ENCODE measurements at places on chromosomes 2 and 18.

GRCh38 chr2:171943869-171944268, 21.6 kb downstream of the HAT1 start:
- no peak for DNase-seq

DNA sequence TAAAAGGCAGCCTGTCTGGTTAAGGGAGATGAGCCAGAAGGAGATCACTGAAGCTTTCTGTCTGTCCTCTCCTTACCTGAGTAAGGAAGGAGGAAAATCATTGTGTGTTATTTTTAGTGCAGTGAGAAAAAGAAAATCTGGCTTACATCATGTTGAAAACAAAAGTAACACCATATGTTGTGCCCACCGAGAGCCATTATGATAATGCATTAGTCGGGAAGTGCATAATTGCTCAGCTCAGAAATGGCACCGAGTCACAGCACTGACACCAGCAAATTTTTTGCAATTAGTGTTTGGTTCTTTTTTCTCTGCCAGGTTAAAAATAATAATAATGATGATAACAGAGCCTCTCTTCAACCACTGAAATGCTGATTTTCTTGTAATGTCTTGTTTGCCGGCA, 46.6 kb downstream of the HNMT start:
- DNase-seq, result no peak

- DNase-seq, result no peak
Measured at GRCh38 chr2:218036371-218036770, 32.7 kb upstream of the RUFY4 start.

GRCh38 chr2:43178055-43178598, 48.3 kb downstream of the ZFP36L2 start:
- no peak for DNase-seq

DNA sequence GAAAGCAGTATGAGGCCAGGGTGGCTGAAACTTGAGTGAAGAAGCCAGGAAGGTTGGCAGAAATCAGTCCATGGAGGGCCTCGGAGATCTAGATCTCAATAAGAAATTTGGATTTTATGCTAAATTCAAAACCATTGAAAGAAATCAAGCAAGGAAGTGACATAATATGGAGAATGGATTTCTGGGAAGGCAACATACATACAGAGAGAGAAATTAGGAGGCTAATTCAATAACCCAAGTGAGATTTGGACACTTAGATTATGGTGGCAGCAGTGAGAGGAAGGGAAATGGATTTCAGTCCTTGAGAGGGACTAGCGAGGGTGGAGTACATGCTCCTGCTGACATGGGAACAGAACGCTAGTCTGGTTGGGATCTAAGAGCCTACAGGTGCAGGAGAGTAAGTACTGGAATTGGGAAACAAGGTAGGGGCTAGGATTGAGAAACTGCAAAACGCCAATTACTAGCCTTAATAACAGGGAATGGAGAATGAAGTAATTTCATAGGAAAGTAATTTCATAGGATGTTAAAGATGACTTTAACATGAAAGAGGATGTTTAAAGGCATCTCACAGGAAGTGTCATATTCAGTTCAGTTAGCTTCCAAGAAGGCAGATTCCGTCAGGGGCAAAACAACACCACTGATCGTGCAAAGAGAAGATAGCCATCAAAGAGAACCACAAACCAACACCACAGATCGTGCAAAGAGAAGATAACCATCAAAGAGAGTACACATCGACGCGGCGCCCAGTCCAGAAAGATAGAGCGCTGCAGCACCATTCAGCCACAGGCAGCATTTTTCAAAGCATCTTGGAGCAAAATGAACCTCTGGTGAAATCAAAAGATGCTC, 27.2 kb downstream of the CDKL4 start:
- DNase-seq, result peak; percentile 50

- DNase-seq, result no peak
Measured at GRCh38 chr2:239465017-239466001, 64.5 kb upstream of the HDAC4 start.

GRCh38 chr2:44100351-44100750, 68.3 kb upstream of the PPM1B start:
- DNase-seq, result no peak

- no peak for DNase-seq
Measured at GRCh38 chr2:4653991-4654390, 950.6 kb downstream of the DCDC2C start.

- DNase-seq, result no peak
Measured at GRCh38 chr18:70428439-70428838, 139.6 kb downstream of the SOCS6 start.

- DNase-seq, result no peak
Measured at GRCh38 chr2:190156530-190157212, 94.1 kb upstream of the MSTN start.

- DNase-seq, result no peak
Measured at GRCh38 chr2:23871206-23871605, 55.7 kb downstream of the ATAD2B start.

- no peak for DNase-seq
Measured at GRCh38 chr2:142914507-142915313, 37.2 kb downstream of the KYNU start.

GRCh38 chr18:37612524-37613252, 47.1 kb upstream of the CELF4 start:
- DNase-seq, result no peak

- no peak for DNase-seq
Measured at GRCh38 chr18:32383050-32383819, 87.4 kb downstream of the GAREM1 start.

DNA sequence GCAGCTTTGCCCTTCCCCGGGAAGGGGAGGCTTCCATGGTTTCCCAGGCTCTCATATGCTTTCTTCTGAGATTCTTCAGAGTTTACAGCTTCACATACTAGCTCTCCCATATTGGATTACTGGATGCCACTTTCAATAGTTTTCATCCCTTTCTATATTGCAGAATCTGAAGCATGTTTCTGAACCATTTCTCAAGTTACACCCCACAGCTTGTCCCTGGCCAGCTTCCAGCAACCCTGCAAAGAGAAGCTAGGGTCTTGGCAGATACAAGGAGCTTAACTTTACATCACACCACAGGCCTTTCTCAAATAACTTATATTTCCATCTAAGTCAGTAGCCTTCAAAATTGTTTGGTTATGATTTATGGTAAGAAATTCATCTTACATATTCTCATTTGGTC, 39.6 kb downstream of the LHCGR start:
- DNase-seq, result no peak

DNA sequence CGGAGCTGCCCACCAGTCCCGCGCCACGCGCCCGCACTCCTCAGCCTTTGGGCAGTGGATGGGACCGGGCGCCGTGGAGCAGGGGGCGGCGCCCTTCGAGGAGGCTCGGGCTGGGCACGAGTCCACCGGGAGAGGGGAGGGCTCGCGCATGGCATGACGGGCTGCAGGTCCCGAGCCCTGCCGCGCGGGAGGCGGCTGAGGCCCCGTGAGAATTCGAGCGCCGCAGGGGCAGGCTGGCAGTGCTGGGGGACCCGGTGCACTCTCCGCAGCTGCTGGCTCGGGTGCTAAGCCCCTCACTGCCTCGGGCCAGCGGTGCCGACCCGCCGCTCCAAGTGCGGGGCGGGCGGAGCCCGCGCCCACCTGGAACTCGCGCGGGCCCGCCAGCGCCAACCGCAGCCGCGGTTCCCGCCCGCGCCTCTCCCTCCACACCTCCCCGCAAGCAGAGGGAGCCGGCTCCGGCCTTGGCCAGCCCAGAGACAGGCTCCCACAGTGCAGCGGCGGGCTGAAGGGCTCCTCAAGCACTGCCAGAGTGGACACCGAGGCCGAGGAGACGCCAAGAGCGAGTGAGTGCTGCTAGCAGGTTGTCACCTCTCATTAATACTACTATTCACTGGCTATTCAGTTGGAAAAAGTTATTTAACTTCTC, 3.6 kb upstream of the TTC21B start:
- no peak for DNase-seq

DNA sequence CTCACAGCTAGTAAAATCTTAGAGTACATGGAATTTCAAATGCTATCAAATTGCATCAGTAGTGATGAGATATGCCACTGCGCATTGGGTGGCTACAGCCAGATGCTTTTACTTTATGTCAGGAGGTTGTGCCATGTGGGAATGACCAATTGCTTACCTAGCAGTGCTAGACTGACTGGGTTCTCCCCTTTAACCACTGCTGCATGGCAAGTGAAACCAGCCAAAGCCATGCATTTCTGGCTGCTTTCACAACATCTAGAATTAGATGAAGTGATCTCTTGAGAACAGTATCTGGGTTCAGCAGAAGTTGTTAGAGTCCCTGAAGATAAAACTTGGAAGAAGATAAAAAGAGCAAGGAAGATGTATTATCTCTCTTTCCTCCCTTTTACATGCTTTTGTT, 1174.2 kb upstream of the CDH2 start:
- no peak for DNase-seq

- no peak for DNase-seq
Measured at GRCh38 chr18:26479681-26480079, 68.7 kb downstream of the KCTD1 start.

DNA sequence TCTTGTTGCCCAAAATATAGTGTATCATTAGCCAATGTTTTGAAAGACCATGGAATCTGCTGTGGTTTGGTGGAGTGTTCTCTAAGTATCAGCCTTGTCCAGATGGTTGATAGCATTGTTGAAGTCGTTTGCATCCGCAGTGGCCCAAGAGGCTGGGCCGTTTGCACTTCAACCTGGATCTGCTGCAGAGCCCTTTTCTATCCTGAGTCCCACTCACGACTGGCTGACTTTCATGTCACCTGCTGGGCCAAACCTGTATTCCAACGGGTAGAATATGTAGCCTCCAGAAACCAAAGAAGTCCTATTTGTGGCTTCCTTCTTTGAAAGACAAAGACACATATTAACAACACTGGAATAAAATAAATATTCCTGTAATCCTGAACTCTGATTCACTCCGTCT, 1154.1 kb downstream of the RPIA start:
- DNase-seq, result no peak

DNA sequence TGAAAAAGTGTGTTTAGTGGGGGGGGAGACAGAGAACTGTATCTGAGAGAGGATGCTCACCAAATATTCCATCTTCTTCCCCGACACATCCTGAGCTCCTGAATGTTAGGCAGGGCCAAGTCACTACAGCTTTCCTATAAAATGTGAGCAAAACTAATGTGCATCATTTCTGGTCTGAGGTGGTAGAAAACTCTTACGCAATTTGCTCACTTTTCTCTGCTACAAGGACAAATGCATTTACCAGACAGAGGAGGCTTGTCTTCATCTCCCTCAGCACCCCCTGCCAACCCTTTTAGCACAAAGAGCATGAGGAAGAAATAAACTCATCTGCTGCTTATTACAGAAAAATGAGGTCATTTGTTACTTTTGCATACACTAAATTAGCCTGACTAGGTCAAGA, 554.0 kb downstream of the RNF144A start:
- DNase-seq, result no peak

DNA sequence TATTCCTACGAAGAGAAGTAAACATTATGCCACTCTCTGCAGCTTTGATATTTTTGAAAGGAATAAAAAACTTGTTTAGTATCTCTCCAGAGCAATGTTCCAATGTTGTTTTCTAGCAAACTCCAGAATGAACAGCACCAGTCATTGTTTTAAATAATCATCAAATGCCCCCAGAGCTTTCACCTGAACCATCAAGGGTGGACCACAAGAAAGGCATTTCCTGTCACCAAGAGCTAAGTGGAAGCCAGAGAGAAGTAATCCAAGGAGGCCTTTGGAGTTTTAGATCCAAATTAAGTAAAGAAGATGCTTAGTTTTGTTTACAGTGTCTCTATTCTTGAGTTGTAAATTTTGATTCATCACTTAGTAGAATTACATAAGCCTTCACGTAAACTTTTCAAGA, 559.0 kb downstream of the ARHGAP15 start:
- no peak for DNase-seq

DNA sequence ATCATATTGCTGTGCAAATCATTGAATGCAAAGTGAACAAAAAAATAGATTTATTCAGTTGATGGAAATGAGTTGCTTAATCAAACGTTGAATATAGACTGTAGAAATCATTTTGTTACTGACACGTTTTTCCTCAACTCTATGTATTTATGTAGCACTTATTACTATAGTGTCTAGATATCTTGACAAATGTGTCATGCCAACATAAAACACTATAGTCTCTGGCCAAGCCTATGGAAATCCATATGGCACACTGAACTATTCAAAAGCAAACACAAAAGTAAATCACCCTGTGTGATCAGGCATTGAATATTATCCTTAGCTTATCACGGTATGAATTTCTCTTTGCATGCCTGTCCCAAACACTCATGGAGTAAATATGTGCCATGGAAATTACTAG, 131.3 kb downstream of the ZNF804A start:
- no peak for DNase-seq

DNA sequence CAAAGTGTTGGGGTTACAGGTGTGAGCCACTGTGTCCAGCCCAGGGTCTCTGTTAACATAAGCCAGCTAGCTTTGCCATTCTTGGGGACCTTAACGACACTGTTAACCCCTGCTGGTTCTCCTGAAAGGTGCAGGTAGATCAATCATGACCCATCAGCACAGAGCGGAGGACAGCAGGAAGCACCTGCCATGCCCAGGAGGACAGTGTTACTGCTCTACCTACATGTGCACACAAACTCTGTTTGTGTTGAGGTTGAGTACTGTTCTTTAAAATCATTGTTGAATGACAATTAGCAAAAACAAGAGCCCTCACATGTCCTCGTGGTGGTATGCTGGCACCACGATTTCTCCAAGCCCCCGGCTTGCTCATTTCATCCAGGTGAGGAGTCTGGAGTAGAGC, 120.9 kb downstream of the FAM210A start:
- DNase-seq, result no peak

DNA sequence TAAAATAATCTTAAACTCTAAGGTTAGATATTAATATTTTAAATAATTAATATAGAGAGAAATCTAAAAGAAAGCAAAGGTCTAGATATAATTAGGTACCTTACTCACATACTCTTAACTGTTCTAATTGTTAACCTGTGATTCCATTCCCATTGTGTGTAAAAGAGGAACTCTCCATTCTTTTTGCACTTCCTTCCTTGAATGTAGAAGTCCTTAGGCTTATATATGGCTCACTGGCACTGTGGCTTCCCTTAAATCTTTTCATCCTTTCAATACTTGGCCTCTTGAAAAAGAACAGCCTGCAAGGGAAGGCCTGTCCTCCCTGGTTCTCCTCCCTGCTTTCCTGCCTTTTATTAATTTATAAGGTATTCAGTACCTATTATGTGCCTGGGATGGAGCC, 182.8 kb upstream of the FOSL2 start:
- DNase-seq, result no peak

DNA sequence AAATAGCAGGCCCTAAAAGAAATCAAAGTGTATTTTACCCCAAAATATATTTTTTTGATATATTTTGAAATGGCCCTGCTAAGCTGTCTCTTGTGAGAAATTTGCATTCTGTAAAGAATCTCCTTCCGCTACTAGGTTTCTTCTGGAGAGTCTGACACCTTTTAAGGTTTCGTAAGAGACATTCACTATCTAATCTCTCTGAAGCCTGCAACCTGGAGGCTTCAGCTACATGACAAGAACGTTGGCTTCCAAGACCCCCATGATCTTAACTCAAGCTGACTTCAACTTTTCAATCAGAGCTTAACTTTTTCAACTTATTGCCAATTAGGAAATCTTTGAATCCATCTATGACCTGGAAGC, 1894.9 kb upstream of the LRRTM1 start:
- DNase-seq, result no peak

Measured in T-helper 9 cell (primary cell).